ENCODE measurements at places on chromosomes 7 and 10. TPM values are rescaled to one million over a fixed set of nuclear protein-coding genes. Genes with fewer than 3 reads are reported as not detected.

GRCh38 chr7:66013938-66014337 lies 31.9 kb upstream of the GUSB start:
- no peak overlapping the region for H3K27ac ChIP-seq
- no peaks in the 10 kb centered on the region for H3K36me3 ChIP-seq
- H3K4me3 ChIP-seq: no peak overlapping the region
- H3K27me3 ChIP-seq: no peaks in the 10 kb centered on the region
- peak; percentile 29 for DNase-seq
- no peaks in the 10 kb centered on the region for H3K4me1 ChIP-seq

DNA sequence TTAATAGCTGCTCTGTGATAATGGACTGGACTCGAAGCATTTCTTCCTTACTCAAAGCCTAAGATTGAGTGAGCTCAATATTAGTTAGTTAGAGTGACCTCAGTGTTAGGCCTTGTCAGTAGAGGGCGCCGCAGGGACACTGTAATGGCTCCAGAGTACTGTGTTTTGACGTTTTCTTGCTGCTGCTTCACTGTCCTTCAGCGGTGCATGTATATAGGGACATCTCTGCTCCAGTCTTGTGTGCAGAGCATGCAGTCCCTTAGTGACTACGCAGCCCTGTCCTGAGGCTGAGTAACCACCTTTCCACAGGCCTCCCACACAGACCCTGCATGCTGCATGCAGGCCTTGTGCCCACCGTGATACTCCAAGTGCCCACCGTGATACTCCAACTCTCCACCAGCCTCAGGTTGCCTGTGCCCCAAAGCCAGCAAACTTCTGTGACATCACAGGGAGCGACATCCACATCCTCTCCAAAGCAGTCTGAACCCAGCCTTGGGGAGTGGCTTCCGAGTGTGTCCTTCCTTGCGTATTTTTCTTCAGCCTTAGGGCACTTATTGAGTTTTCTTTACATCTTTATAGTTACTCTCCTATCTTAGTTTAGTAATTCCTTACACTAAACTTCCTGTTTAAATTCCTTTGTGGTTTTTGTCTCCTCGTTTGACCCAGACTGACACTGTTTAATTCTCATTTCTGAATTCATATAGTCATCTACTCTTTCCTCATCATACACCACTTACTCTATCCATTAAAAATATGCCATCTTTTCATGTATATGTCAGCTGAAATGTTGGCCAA lies 118.2 kb downstream of the JAZF1 start:
- peaks cover 36% of the 10 kb centered on the region for H3K4me1 ChIP-seq
- peak; percentile 65 for DNase-seq
- no peaks in the 10 kb centered on the region for H3K36me3 ChIP-seq
- H3K27ac ChIP-seq: no peak overlapping the region

Gene ACHE
- 0.33 TPM for total RNA-seq

- no peak for DNase-seq
- H3K4me1 ChIP-seq: peaks cover 6% of the 10 kb centered on the region
- no peaks in the 10 kb centered on the region for H3K27me3 ChIP-seq
- H3K27ac ChIP-seq: no peak overlapping the region
- H3K4me3 ChIP-seq: no peak overlapping the region
Observed at GRCh38 chr10:58653139-58653538, 140.5 kb downstream of the BICC1 start.

Gene OGDHL
- total RNA-seq: 4.9 TPM

GRCh38 chr7:33762911-33763306 lies 142.4 kb upstream of the BMPER start:
- no peaks in the 10 kb centered on the region for H3K36me3 ChIP-seq
- no peak for DNase-seq
- H3K4me3 ChIP-seq: no peak overlapping the region
- H3K27ac ChIP-seq: no peak overlapping the region

Gene DPY19L1
- total RNA-seq: 22.3 TPM

Gene KCND2
- total RNA-seq: 0.06 TPM

Gene MINDY4
- 3.9 TPM for total RNA-seq

DNA sequence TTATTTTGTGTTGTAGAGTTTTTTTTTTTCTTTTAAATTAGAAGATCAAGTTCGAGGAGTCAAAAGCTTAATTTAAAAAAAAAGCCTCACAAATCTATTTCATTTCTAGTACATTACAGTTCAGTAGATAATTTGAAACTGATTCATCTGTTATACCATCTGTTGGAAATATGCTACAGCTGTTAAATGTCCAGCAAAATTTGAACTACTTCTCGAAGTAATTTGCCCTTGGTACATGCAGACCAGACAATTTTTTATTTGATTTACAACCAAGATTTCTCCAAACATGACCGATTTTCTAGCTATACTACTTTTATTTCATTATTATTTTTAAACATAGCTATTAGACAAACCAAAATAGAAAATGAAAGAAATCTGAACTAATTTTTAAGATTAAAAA lies 647.9 kb downstream of the CNTNAP2 start:
- H3K4me1 ChIP-seq: no peaks in the 10 kb centered on the region
- H3K4me3 ChIP-seq: no peak overlapping the region
- no peak for DNase-seq
- no peaks in the 10 kb centered on the region for H3K36me3 ChIP-seq
- H3K27ac ChIP-seq: no peak overlapping the region
- no peaks in the 10 kb centered on the region for H3K27me3 ChIP-seq

GRCh38 chr10:21511095-21511570 lies 14.3 kb downstream of the SKIDA1 start:
- no peaks in the 10 kb centered on the region for H3K36me3 ChIP-seq
- H3K27me3 ChIP-seq: no peaks in the 10 kb centered on the region
- H3K4me3 ChIP-seq: no peak overlapping the region
- H3K27ac ChIP-seq: no peak overlapping the region

Gene AMPH
- 2.2 TPM for total RNA-seq

GRCh38 chr10:8054494-8055407 lies at the start of gene GATA3:
Gene GATA3 (plus strand): TSS chr10:8054688. CDS start chr10:8055656, 968 bp downstream.
- H3K4me3 ChIP-seq: peak within 1 kb of the TSS; percentile 61
- H3K27ac ChIP-seq: peak within 1 kb of the TSS; percentile 89
- DNase-seq: peak; percentile 68
- H3K27me3 ChIP-seq: peaks cover 94% of the 10 kb centered on the region
- H3K36me3 ChIP-seq: no peaks in the 10 kb centered on the region
- peaks cover 7% of the 10 kb centered on the region for H3K4me1 ChIP-seq

DNA sequence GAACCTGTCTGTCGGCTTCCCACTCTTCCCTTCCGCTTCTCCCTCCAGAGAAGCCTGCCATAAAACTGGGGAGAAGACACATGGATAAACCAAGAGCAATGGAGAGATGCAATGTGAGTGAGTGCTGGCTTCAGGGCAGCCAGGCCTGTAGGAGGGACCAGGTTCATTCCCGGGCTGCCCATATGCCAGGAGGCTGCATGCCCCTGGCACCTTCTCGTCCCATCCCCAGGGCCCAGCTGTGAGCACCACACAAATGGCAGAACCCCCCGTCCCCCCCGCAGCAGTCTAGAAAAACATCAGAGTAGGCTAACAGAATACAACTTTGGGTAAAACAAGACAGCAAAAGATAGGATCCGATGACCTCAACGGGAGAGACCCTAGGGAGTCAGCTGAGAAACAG lies 341.3 kb upstream of the SHH start:
- H3K27me3 ChIP-seq: peaks cover 16% of the 10 kb centered on the region
- H3K27ac ChIP-seq: no peak overlapping the region
- H3K36me3 ChIP-seq: no peaks in the 10 kb centered on the region
- H3K4me1 ChIP-seq: no peaks in the 10 kb centered on the region
- no peak overlapping the region for H3K4me3 ChIP-seq
- no peak for DNase-seq

DNA sequence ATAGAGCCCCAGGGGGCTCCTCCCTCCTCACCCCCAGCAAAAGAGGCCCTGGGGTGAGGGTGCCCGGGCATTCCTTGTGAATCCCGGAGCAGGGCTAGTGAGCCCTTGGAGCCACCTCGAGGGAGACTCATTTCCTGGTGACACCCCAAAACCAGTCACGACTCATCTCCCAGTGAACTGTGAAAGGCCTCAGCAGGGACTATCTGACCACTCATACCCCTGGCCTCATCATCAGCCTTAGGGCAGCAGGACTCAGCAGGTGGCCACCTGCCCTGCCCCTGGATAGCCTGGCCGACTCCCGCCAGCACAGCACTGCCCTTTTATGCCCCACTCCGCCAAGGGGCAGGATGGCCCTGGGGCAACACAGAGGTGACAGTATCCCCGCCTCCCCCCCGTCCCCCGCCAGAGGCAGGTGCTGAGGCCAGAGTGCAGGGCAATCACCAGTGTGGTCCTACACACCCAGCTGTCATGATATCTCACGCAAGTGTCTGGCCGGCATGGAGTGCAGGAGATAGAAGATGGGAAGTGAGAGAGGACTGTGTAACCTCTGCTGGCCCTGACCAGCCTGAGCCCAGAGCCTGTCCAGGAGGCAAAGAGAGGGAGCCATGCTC lies 3.2 kb downstream of the SNCG start:
- no peak for DNase-seq
- peaks cover 25% of the 10 kb centered on the region for H3K4me1 ChIP-seq
- no peak overlapping the region for H3K4me3 ChIP-seq

DNA sequence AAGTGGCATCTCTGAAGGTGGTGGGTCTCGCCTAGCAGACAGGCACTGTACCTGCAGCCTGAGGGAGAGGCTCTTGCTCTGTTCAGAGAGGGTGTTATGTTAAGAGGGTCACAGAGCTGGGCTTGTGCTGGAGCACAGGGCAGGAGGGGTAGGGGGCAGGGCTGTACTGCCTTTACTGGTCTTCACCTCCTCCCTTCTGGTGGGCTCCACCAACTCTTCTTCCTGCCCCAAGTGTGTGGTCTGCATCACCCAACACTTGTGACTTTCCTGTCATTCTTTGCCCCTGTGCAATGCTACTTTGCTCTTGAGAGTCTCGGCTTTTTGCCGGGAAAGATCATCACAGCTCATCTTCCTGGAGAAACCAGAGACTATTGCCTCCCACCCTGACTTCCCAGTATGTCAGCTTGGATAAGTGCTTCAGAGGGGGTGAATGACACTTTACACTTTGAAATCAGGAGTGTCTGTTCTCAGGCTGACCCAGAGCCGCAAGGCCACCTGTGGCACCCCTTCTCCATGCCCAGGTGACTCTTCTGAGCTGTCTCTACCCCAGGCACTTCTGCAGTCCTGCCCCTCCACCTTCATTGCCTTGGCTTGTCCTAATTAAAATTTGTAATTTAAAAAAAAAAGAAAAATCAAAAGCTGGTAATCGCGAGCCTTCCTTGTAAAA lies 38.4 kb upstream of the IKZF1 start:
- H3K27ac ChIP-seq: no peak overlapping the region

DNA sequence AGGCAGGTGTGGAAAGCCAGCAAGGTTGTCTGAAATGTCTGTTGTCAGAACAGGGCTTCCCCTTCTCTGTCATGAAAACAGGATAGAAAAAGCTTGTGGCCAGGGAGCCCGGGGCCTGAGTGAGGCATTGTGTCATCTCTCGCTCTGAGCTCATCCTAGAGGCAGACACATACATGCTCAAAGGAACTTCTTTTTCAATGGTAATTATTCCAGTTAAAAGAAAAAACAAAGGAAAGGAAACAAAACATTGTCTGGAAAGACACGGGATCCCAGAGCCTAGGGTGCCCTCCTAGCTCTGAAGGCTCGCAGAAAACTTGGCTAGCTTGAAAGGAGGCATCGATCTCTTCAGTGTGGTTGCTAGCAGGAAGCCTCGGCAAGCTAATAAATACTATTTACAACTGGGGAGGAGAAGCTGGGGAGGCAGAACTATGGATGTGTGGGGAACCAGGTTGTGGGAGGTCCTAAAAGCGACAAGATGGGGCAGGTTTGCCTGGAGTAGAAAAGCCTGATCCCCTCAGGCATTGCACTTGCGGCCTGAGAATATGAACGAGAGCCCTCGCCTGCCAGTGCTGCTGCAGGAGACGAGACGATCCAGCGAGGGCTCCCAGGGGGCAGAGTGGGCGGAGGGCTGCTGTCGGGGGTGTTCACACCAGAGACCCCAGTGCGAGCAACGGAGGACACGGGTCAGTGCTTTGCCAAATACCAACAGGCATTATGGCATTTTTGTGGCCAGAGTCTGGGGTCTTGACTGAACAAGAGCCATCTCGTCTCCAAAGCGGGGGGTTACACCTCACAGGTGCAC lies 32.8 kb upstream of the DGKI start:
- H3K27ac ChIP-seq: no peak overlapping the region
- H3K4me3 ChIP-seq: no peak overlapping the region
- no peak for DNase-seq
- peaks cover 16% of the 10 kb centered on the region for H3K4me1 ChIP-seq

DNA sequence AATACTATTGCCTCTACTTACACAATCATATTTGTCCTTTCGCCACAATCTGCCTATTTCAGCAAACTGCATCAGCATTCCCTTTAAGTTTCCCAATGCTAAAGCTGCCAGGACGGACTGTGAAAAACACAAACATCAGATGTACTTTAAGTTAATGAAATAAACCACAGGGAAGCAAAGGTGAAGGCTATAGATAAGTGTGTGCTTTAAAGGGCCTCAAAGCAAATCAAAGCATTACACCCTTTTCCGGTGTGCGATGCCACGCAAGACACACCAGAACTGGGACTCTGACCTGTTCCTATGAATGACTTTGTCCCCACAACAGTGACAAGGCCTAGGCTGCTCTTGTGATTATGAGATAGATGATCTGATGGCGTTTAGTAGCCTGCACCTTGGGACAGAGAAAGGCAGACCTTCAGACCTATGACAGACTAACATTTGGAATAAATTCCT lies 23.4 kb downstream of the SLC26A3 start:
- no peak overlapping the region for H3K27ac ChIP-seq
- H3K4me1 ChIP-seq: no peaks in the 10 kb centered on the region
- no peaks in the 10 kb centered on the region for H3K27me3 ChIP-seq
- no peak overlapping the region for H3K4me3 ChIP-seq
- H3K36me3 ChIP-seq: no peaks in the 10 kb centered on the region
- DNase-seq: no peak

DNA sequence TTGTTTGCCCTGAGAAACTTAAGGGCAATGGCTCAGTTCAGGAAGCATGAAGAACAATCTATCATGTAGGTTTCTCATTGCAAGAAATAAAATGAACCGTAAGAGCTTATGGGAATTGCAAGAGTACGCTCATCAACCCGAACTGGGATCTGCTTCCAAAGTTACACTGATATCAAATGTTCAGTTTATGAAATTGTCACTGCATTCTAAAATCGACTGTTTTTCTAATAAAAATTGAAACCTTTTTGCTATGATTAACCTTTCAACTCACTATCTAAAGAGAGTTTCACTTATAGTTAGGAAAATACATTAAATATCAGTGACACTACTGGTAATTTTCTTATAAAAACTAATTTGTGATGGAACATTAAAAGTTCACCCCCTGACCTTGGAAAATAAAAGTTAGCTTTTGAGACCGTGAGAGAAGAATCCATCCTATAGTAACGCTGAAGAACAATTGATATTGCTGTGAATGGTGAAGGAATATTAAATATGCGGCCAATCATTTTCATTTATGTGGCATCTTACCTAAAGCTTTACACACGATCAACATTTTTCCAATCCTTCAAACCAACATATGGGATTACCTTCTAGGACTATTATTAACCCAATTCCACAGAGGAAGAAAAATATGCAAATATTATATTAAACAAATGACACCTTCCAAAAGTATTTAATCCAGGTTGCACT lies 2.2 kb downstream of the MEOX2 start:
- H3K27ac ChIP-seq: peak overlapping the region; percentile 95
- no peak for DNase-seq
- H3K36me3 ChIP-seq: no peaks in the 10 kb centered on the region
- H3K27me3 ChIP-seq: no peaks in the 10 kb centered on the region
- peak overlapping the region; percentile 78 for H3K4me3 ChIP-seq

Gene FFAR4
- total RNA-seq: 0.37 TPM

Gene UFSP1
- total RNA-seq: 2.6 TPM
